ENCODE measurements at places on chromosomes 5 and 9.

- no peak for DNase-seq
These were observed 9.7 kb downstream of the DCANP1 start for GRCh38 chr5:135437422-135437795.

- DNase-seq, result no peak
These were observed 180.5 kb downstream of the CEMIP2 start for GRCh38 chr9:71587576-71588362.

DNA sequence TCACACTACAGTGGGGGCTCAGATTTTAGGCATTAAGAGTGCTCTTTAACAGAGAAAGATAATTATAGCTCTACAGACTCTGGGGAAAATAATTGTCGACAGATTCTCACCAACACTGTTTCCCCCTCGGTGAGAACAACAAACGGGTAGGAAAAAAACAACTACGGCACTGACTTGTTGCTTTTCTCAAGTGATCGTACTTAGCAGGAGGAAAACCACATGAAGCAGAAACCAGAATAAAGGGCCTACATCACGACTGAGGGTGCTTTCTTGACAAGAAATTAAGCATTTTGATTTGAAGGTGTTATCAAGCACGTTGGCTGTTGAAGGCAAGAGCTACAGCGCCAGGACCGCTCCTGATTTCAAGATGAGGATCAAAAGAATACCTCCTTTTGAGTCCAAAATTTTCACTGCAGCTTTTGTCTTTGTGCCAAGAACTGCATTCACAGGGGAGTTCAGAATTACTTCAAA lies 27.2 kb upstream of the CER1 start:
- no peak for DNase-seq

GRCh38 chr9:125767349-125767748 lies 20.2 kb downstream of the PBX3 start:
- no peak for DNase-seq

DNA sequence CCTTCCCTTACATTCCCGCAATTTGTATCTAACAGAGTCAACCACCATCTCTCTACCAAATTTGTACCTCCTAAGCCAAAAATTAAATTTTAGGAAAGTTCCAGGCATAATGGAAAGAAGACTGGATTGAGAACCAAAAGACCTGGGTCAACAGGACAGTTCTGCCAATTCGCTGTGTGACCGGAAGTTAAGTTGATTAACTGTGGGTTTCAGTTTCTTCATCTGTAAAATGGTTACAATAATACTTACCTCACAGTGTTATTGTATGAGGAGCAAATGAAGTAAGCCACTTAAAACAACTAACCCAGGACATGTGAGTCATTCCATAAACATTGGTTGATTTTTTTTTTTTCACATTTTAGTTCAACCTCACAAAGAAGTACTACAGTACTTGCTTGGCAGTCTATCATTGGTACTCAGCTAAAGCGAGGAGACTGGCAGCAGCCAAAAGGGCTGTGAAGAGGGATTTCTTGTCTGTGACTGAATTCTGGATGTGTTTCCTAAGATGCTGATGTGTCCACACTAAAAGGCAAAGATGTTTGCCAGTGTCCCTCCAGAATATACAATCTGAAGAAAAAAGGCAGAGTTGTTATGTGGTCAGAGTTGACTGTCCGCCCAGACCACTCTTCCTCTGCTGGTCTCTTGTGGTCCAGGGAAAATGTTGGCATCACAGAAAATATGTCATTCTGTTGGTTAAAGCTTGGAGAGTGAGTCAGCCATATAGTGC lies 198.6 kb downstream of the TLE1 start:
- DNase-seq, result no peak

GRCh38 chr5:132754947-132755346 lies 7.7 kb downstream of the CCNI2 start:
- no peak for DNase-seq

DNA sequence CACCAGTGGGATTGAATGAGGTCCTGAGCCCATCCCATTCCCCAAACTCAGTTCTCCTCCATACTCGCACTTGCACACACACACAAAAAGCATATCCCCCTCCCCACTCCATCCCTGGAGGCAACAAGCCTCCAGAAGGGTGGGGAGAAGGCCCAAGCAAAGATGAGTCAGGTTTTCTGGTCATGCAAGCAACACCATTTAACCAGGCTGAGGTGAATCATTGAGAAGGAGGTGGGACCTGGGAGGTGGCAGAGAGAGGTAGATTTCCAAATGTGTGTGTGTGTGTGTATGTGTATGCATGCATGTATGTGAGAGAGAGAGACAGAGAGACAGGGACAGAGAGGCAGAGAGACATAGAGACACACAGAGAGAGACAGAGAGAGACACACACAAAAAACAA lies 185.2 kb upstream of the TRIM32 start:
- DNase-seq, result no peak

- no peak for DNase-seq
These were observed 25.9 kb upstream of the PPP1R2B start for GRCh38 chr5:156824241-156824640.

All from nephron progenitor cell (in vitro differentiated cells).